ENCODE measurements at places on chromosomes 16 and 17.

GRCh38 chr16:66382171-66382965 lies 15.9 kb downstream of the CDH5 start:
- DNase-seq: peak; percentile 49

GRCh38 chr17:41647940-41648410 lies 23.6 kb upstream of the KRT17 start:
- DNase-seq: peak; percentile 97

- no peak for DNase-seq
Measured at GRCh38 chr16:2975161-2975795, 5.0 kb downstream of the PKMYT1 start.

DNA sequence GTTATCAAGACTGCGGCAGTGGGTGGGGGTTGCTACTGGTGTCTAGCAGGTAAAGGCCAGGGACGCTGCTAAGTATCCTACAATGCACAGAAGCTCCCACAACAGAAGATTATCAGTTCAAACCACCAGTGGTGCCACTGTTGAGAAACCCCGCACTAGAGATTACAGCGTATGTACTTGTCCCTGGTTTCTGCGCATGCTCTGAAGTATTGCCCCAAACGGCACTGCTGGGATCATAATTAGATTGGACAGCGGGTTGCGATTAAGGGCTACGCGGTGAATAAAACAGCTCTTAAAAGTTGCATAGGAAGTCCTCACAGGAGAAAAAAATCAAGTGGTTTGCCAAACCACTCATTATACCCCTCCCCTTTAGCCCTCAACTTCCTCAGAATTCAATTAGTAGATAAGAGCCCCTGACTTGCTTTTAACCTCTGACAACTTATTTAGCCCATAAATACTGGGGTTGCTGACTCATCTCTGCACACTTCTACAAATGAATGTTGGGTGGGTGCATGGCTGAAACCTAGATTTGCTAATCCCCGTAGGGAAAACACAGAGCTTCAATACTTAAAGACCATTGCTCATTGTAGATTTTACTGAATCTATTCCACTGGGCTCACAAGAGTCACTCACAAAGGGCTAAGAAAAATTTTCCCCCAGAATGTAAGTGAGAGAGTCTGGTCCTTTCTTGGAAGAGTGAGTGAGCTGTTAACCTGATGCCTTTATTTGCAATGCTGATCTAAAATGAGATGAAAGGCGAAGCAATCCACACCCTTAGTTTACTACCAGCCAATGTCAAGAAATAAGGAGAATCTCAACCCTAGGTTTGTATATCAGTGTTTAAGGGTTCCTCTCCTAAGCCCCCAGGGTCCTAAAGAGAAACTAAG lies 91.8 kb downstream of the RGS9 start:
- DNase-seq: no peak

GRCh38 chr16:27258241-27258734 lies 10.3 kb downstream of the NSMCE1 start:
- DNase-seq: no peak

DNA sequence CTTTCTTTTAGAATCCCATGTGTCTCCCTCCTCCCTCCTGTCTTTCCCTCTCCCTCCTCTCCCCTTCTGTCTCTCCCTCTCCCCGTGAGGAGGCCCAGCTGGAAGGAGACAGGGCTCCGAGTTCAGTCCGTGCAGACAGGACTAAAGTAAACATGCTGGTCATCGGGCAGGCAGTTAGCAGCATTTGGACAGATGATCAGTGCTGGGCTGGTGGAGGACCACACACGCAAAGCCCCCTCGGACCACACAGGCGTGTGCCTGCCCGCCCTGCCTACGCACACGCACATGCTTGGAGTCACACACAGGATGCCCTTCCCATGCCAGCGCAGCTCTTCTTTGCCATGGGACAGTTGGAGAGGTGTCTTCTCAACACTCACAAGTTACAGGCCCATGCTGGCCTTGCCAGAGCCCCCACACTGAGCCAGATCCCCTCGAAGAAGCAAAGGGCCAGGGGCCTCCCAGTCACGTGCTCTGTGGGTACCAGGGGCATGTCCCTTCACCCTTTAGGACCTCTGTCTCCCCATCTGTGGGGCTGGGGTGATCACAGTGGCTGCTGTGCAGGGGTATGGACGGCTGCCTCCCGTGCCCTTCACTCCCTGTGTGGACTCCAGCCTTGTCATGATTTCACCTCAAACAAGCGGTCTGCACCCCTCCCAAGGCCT lies 215.7 kb upstream of the FOXF1 start:
- DNase-seq: no peak

Measured in endothelial cell (in vitro differentiated cells).